ENCODE measurements at places on chromosomes 16 and 17. TPM values are rescaled to one million over a fixed set of nuclear protein-coding genes. Genes with fewer than 3 reads are reported as not detected.

DNA sequence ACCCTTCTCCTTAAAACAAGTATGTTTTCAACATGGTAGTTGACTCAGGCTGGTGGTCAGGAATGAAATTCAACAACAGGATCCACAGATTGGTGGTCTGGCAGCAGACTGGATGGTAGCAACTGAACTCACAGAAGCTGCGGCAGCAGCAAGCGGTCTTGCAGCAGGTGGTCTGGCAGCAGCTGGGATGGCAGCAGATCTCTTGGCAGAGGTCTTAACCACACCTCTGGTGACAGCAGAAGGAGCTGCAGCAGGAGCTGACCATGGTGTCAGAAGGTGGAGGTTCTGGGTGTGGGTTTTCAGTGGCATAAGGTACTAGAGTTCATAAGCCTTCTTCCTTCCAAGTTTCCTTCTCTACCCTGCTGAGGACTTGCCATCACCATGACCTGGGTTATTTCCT lies 2.2 kb upstream of the KRTAP4-1 start:
- no peak for DNase-seq

DNA sequence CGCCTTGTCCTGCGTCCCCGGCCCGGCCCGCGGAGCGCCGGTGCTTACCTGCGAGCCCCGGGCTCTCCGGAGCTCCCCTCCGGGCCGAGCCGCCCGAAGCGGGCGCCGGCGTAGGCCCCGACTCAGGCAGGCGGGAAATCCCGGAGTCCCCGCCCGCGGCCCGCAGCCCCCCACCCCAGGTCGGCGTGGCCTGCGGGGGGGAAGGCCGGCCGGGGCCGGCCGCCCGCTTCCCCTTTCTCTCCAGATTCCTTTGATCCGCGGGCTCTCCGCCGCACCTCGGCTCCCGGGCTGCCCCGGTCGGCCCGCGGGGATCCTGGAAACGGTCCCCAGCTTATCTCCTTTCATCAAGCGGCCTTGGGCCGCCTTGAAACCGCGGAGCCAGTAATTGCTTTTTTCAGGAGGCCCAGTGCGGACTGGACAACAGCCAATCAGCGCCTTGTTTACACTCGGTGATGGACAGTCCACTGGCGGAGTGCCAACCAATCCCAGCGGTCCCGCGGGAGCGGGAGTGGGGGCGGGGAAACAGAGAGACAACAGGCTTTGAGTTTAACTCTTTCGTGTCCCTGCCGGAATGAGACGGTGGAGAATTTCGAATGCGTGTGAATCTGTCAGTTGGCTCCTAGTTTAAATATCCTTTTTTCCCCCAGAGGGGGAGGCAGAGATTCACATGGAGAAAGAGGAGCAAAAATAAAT lies 1.4 kb upstream of the BAHCC1 start:
- DNase-seq = peak; percentile 96

- no peak for DNase-seq
Observed at GRCh38 chr16:66462912-66463311, 35.8 kb downstream of the BEAN1 start.

DNA sequence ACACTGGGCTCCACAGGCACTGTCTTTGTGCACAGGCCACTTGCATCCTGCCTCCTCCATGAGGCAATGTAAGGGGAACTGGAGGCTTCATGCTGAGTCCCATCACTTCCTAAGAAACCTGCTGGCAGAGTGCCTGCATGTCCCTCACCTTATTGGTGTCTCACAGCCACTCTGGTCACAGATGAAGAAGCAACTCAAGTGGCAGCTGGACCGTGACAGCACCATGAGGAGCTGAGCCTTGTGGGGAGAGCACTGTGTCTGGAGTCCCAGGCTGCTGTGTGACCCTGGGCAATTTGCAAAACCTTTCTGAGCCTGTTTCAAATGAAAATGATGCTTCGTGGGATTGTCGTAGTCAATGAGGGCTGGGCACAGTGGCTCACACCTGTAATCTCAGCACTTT lies 19.5 kb downstream of the ANKRD40 start:
- DNase-seq = no peak

GRCh38 chr16:57862698-57863433 lies 60.6 kb upstream of the KIFC3 start:
- no peak for DNase-seq

- DNase-seq = no peak
Observed at GRCh38 chr17:19372439-19372838, 5.9 kb upstream of the MAPK7 start.

- no peak for DNase-seq
Observed at GRCh38 chr16:10862438-10862837, 14.6 kb upstream of the CIITA start.

DNA sequence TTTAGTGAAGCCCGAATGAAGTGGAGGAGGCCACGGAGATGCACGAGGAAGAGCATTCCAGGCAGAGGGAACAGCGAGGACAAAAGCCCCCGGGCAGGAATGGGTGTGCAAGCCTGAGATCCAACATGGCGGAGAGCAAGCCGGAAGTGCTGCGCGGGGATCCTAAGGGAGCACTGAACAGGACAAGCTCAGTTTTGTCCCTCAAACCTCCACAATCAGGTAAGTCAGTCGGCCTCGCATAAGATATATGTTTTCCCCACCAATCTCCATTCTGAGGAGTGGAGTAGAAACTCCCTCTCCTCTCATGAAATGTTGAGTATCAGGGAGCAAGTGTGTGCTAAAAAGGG lies 32.9 kb upstream of the USP22 start:
- no peak for DNase-seq

- no peak for DNase-seq
Observed at GRCh38 chr16:12643034-12643455, 160.6 kb downstream of the CPPED1 start.

DNA sequence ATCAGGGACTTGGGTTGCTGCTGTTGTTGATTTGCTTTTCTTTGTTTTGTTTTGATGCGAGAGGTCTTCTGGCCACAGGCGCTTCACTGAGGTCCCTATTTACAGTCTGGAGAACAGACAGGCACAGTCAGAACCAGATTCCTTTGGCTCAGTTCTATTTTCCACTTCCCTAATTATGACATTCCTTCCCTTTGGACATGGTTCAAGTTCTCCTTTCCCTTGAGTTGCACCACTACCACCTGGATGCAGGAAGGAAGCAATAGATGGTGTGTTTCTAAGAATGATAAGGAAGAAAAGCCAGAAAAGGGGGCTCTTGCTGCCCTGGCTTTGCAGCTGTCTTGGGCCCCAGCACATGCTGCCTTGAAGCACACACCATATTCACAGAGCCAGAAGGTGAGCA lies 160.6 kb downstream of the MAF start:
- no peak for DNase-seq

DNA sequence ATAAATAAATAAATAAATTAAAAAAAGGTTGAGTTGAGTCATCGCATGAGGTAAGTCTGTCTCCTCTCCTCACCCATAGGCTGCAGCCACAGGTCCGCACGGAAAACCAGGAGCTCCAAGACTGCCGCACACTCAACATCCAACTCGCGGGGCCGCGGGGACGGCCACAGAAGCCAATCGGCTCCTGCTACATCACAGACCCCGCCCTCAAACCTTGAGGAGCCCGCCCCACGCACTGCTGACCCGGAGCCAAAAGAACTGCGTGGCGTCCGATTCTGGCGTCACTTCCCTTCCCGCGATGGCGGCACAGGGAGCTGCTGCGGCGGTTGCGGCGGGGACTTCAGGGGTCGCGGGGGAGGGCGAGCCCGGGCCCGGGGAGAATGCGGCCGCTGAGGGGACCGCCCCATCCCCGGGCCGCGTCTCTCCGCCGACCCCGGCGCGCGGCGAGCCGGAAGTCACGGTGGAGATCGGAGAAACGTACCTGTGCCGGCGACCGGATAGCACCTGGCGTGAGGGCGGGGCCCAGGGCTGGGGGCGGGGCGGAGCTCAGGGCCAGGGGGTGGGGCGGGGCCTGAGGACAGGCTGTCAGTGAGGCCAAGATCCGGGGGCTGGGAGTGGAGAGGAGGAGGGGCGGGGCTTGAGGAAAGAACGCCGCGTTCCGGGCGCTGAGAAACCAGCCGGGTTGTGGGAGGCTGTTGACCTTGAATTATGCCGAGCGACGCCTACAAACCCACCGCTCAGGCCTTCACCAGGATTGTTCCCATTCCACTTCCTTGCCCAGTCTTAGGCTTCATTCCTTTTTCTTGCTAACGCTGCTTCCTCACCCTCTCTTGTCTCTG lies at the start of gene KAT8:
TSS of gene KAT8 (plus strand) at position 281 of the 839 bp plus-strand sequence. CDS start at position 299, 18 bp downstream.
- DNase-seq = peak; percentile 90

Gene GALR2
- polyA plus RNA-seq = 2.2 TPM

Gene MSLN
- polyA plus RNA-seq = 0.50 TPM

Gene RAB26
- polyA plus RNA-seq = 6.6 TPM

Gene CCL4
- not detected for polyA plus RNA-seq

Gene NPIPA5
- polyA plus RNA-seq = 3.5 TPM

Gene PIRT
- not detected for polyA plus RNA-seq
